NK-92 treated with Interleukin-12 subunit alpha and Interleukin-12 subunit beta, amount 100 ng/mL, for 24 hours (cell line): ENCODE measurements at places on chromosomes 5 and 9.
A peak's percentile ranks its signal among the peaks of the same experiment; 100 is the strongest.

DNA sequence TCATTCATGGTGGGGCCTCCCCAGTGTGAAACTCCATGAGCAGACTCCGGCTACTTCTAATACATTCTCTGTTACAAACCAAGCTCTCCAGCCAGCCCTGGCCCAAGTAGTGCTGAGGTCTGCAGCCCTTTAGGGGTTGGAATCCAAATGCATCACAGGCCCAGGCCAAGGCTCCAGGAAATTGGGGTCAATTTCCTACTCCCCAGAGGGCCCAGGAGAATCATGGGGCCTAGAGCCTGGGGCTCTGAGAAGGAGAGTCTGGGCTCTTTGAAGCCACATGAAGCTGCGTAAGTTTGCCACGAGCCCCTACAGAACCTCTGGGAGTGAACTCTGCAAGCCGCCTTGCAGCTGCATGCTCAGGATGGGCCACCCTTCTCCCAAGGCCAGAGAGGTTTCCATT is 206.4 kb downstream of the PAPPA start:
- DNase-seq = no peak

GRCh38 chr9:120875195-120875565 is 1.8 kb downstream of the PHF19 start:
- no peak for DNase-seq

- no peak for DNase-seq
These were observed 112.9 kb upstream of the FER start for GRCh38 chr5:108634617-108635288.

DNA sequence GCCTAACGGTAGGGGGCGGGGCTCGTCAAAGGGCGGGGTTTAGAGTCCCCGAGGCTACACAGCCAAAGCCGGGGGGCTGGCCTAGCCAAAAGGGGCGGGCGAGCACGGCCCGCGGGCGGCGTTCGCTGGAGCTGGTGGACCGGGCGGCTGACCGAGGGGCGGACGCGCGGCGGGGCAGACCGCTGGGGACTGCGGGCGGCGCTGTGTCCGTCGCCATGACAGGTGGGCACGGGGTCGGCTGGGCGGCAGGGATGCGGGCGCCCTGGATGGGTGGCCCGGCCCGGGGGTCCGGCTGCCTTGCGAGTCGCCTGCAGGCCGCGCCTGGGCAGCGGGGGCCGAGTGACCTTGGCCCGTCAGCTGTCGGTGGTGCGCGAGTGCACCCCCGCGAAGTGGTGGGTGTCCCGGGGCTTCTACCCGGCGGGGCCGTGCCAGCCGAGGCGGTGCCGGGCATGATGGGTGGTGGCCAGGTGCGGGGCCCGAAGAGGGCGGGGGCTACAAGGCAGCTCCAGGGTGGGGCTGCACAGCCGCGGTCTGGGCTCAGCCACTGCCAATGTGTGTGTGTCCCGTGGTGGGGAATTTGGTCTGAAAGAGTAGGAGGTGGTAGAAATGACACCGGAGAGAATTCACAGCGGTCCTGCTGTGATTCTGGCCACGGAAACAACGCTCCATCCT is at the start of gene CARD19:
CARD19 (plus strand) TSS at position 87 of the 672 bp plus-strand sequence; CDS start at position 216, 129 bp downstream.
- DNase-seq = peak; percentile 55

DNA sequence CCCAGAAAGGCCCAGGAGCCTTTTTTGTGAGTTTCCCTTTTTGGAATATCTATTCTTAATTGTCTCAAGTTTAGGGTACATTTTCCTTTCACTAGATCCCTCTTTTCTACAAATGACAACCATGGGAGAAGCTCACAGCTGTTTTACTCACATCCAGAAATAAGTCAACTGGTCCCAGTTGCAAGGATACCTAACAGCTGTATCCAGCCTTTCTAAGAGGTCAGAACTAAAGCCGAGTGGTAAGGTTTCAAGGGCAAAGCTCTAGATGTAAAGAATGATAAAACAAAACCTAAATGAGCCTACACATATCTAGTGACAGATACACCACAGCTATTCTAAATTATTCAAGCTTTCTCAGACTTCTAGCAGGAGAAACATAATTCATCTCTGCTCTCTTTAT is 4.4 kb downstream of the FGF10 start:
- DNase-seq = no peak

GRCh38 chr9:75175395-75175794 is 87.1 kb downstream of the OSTF1 start:
- no peak for DNase-seq

GRCh38 chr9:116703634-116704033 is 16.5 kb downstream of the TRIM32 start:
- DNase-seq = no peak

DNA sequence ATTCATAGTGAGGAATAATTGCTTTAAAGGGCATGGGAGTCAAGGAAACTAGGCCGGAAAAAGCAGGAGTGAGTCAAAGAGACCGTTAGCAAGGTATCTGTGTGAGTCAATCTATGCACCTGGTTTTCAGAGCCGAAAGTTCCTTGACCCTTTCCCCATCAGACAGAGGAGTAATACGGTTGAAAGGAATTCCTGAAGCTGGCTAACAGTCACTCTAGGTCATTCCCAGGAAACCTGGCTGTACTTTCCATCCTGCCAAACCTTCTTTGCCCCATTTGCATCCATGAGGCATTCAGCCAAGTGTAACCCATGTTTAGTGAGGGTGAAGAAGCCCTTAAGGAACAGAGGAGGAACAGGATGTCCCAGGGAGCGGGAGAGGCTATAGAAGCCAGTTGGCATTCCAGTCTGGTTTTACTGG is 16.2 kb downstream of the RBM18 start:
- no peak for DNase-seq

- no peak for DNase-seq
These were observed 271.3 kb downstream of the ZSWIM6 start for GRCh38 chr5:61603211-61603908.

GRCh38 chr9:5563886-5564285 is 53.6 kb downstream of the PDCD1LG2 start:
- DNase-seq = no peak

- no peak for DNase-seq
These were observed 46.8 kb upstream of the RNF130 start for GRCh38 chr5:180118391-180118791.

DNA sequence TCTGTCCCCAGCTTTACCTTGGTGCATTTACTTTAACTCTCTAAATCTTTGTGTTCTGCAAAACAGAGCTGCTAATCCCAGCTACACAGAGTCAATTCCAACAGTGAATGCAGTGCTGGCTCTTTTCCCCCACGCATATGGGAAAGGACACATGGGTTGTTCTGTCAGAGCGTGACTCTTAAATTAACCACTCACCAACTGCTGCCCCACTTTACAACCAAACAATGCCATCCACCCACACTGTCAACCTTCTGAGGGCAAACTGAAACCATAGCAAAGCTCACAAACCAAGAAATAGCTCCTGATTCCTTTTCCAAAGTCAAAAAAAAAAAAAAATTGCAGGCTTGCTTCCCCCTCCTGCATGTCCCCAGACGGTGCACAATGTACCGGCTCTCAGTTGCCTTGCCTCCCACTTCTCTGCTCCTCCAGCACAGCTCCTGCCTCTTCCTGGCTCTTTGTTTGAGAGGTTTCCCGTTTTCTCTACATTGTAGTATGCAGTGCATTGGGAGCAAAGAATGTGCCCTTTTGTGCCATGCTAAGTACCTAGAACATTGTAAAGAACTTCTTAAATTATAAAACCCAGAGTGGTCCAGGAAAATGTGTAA is 151.5 kb upstream of the DAPK1 start:
- DNase-seq = no peak

GRCh38 chr5:109853377-109853776 is 163.7 kb downstream of the MAN2A1 start:
- DNase-seq = no peak

GRCh38 chr5:178730940-178731265 is 444 bp upstream of the ZNF354A start:
- no peak for DNase-seq
